ENCODE measurements at places on chromosomes 1 and 21. TPM values are rescaled to one million over a fixed set of nuclear protein-coding genes. Genes with fewer than 3 reads are reported as not detected.
A peak's percentile ranks its signal among the peaks of the same experiment; 100 is the strongest.

Gene CLEC20A
- not detected for total RNA-seq

DNA sequence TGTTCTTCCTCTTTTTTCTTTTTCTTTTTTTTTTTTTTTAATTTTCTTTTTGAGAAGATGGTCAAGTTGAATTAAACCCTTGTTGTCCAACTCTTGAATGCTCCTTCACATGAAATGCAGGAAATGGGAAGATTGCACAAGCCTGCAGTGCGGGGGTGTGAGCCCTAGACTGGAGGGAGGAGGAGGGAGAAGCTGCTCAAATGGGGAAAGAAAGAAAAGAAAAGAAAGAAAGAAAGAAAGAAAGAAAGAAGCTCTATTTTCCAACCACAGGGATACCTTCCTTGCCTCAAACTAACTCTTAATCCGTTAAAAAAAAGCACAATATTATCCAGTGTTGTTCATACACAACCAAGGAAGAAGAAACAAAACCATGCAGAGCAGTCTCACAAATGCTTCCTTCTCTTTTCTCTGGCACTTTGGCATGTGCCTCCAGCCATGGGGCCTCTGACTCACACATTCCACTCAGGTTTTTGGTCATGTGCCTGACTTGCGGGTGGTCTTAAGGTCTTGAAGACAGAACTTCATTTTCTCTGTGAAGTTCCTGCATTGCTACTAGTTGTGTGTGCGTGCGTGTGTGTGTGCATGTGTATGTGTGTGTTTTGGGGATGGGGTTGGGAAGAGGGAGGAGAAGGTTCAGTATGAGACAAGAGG is 276.1 kb downstream of the RPS6KC1 start:
- no peak for DNase-seq

DNA sequence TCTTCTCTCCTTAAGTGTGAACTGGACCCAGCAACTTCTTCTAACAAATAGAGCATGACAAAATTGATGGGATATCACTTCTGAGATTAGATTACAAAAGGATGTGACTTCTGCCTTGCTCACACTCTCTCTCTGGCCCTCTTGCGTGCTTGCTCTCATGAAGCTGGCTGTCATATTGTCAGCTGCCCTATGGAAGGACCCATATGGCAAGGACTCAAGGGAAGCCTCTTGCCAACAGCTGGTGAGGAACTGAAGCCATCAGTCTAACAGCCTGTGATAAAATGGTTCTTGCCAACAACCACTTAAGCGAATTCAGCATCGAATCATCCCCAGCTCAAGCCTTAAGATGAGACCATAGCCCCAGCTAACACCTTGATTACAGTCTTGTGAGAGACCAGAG is 4.8 kb upstream of the TLR5 start:
- no peak for DNase-seq

Gene F13B
- not detected for total RNA-seq

DNA sequence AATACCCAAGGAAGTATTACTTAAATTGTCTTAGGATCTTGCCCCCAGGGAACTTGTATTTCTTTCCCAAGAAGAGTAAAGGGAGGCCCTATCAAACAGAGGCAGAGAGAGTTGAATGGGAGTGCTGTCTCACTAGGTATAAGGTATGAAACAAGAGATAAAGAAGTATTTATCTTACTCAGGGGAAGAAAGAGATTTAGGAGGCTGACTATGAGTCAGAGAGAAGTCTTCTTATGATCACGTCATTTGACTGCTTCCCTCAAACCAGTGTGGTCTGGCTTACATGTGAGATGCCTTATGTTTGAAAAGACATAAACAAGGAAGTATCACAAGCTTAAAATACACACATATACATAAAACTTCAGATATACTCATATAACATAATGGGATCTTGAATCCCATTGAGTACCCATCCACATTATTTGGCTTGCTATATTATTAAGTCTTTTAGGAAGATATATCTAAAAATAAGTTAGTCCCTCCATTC is 29.6 kb downstream of the DUSP10 start:
- no peak for DNase-seq

GRCh38 chr1:115717541-115717940 is 51.0 kb downstream of the CASQ2 start:
- DNase-seq: peak; percentile 75

Gene NAV1
- 101 TPM for total RNA-seq

Gene OR2AK2
- total RNA-seq: not detected

Measured in endothelial cell (in vitro differentiated cells).